ENCODE measurements at places on chromosomes 7 and 10.
A peak's percentile ranks its signal among the peaks of the same experiment; 100 is the strongest.

DNA sequence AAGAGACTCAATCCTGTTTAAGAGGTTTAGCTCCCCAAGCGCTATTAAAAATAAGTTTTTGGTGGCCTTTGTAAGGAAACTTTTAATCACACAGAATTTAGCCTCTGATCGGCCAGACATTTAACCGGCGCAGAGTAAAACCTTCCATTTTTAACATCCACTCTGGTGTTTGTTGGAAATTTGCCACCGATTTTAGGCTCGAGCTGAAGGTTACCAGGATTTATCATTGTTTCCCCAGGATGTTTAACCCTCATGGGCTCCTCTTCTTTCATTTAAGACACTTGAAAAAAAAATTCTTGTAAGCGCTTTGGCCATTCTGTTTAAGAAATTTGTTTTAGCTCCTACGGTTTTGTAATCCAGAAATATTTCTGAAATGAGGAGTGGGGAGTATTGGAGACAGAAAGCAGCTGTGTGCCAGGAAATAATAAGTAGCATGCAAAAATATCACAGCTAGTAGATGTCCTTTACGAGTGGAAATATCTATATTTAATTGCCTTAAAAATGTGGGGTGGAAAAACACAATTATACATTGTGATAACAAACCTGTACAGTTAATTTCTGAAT lies 3.4 kb downstream of the NEUROD6 start:
- no peak for DNase-seq

- no peak for DNase-seq
These were observed 280.6 kb downstream of the TFEC start for GRCh38 chr7:115749924-115750323.

GRCh38 chr10:116158036-116158435 lies 115.0 kb downstream of the GFRA1 start:
- DNase-seq, result no peak

- no peak for DNase-seq
These were observed 175.3 kb downstream of the MDFIC start for GRCh38 chr7:115097175-115097671.

DNA sequence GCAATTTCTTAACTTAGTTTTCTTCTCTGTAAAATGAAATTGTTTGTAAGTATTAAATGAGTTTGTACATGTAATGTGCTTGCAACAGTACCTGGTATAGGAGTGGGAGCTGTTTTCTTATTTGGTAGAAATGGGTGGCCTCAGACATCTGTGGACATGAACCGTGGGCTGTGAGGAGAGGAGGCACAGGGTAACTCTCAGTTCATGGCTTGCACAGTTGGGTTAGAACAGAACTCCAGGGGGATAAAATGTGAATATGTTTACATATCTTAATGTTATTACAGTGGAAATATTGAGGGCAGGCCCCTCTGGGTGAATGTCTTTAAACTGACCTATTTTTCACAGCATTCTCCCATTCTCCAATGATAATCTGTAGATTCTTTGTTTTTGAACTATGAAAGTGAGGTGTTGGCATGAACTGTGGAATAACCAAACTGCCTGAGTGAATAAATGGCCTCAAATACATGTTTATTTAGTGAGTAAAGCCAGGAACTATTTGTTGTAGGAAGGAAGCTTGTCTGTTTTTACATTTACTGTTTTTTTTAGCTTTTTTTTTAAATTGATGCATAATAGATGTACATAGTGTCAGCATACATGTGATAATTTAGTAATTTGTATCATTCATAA lies 2.6 kb downstream of the ABCA13 start:
- DNase-seq, result no peak

GRCh38 chr10:32384171-32384570 lies 37.2 kb upstream of the EPC1 start:
- DNase-seq, result no peak

- no peak for DNase-seq
These were observed 58.8 kb upstream of the ADRA2A start for GRCh38 chr10:111018021-111018420.

- no peak for DNase-seq
These were observed 182.7 kb downstream of the ZMYND11 start for GRCh38 chr10:317926-318325.

- DNase-seq, result no peak
These were observed 112.8 kb downstream of the CDK14 start for GRCh38 chr7:90708841-90709317.

GRCh38 chr10:6406220-6407033 lies 173.6 kb downstream of the PRKCQ start:
- no peak for DNase-seq

- DNase-seq, result peak; percentile 31
These were observed 76.3 kb downstream of the CLIP2 start for GRCh38 chr7:74365322-74366022.

DNA sequence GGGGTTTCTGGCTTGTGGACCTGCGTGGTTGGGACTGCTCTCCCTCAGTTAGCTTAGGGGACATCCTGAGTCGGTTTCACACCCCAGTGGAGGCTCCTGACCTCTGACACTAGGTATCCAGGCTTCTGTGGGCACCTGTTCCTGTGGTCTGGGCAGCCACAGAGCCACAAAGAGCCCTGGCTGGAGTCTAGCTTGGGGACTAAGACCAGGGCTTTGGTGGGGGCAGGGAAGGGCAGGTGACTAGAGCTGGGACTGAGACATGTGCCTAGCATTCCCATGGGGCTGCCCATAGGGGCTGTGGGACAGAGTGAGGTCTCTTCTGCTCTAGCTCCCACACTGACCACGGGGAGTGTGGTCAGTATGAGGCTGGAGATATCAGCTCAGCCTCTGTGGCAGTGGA lies 4.0 kb upstream of the TMEM270 start:
- no peak for DNase-seq

- no peak for DNase-seq
These were observed 14.5 kb upstream of the ABCC2 start for GRCh38 chr10:99767901-99768300.

DNA sequence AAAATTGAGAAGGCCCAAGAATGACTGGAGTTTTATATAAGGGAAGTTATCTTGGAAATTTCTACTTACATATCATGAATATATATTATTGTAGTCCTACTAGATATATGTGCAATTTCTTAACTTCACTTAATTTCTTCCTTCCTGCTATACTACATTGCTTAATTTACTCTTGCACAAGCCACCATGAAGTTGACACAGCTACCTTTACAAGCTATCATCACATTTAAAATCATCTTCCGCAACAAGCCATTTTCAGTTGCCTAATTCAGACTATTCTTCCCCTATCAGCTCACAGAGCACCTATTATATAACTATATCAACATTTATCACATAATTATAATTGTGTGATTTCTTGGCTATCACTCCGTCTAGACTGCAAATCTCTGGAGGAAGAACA lies 418.4 kb downstream of the PARD3 start:
- no peak for DNase-seq

- no peak for DNase-seq
These were observed 454.2 kb upstream of the AKR1E2 start for GRCh38 chr10:4371691-4372295.

GRCh38 chr7:44213206-44213876 lies 12.6 kb downstream of the YKT6 start:
- DNase-seq, result no peak

DNA sequence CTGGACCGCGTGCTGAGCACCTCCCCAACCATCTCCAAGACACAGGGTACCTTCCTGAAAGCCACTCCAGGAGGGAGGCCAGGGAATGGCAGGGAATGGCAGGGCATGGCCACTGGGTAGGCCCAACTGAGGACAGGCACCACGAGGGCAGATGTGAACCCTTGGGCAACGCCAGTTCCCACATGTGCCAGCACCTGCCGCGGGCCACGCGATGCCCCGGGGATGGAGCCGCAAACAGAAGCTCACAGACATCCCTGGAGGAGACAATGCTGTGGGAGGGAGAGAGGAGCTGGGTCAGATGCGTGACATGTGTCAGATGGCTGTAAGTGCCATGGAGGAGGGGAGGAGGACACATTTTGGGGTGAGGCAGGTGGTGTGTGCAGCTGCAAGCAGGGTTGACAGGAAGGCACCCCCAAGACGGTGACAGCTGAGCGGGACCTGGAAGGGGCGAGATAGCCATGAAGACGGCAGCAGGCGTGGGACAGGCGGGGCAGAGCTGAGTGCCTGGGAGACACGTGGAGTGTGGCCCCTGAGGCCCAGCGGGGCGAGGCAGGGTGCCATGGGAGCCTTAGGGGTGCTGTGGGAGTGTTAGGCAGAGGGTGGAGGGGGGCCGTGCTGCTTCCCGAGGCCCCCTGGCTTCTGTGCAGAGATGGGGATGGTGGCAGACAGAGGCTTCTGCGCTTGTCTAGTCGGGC lies 27.7 kb downstream of the IQCE start:
- DNase-seq, result no peak

DNA sequence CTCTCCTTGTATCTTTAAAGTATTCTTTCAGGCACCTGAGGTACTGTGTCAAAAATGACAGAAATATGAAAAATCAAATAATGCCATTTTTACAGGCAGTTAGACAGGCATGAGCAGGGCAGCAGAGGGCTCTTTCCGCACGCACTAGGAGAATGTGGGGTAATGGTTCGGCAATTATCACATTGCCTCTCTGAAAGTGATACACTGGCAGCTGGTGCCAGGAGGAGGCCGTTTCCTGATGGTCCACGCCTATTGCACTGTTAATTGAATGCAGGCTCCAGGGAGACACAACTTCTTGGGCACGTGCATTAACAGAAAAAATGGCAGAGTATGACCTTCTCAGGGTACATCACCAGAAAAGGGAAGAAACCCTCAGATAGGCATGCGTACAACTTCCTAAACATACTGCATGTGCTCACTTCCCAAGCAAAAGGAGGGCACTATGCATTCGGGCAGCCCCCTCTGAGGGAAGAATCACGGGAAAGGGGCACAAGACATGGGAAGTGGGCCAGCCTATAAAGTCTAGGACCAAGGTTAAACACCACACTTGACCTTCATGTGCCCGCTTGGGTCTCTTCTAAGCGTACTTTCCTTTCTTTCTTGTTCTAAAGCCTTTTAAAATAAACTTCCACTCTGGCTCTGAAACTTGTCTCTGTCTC lies 161.7 kb downstream of the TNS3 start:
- DNase-seq, result no peak

- DNase-seq, result peak; percentile 59
These were observed 174.4 kb downstream of the ST7 start for GRCh38 chr7:117127585-117128168.

- no peak for DNase-seq
These were observed 45.2 kb downstream of the PNLIPRP3 start for GRCh38 chr10:116472891-116473290.

DNA sequence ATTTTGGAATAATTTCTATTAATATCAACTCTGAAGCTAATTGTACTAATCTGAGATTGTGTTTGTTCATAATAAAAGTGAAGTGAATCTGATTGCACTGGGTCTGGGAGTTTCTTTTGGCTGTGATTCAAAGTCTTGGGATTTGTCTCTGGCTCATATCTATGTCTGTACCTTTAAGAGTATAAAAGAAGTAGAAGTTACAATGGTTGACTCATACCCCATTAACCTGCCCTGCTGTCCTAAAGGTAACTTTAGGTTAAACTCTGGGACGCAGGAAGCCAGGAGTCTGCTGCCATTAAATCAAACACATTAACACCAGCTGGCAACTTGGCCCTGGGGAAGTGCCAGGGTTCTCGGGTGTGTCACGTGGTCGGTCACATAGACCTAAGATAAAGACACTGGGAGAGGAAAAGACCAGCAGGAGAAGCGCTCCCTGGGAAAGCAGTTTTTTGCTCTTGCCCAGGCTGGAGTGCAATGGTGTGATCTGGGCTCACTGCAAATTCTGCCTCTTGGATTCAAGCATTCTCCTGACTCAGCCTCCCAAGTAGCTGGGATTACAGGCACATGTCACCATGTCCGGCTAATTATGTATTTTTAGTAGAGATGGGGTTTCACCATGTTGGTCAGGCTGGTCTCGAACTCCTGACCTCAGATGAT lies 17.8 kb downstream of the SCD start:
- peak; percentile 62 for DNase-seq

GRCh38 chr10:119503821-119504220 lies 38.7 kb downstream of the RGS10 start:
- DNase-seq, result no peak

DNA sequence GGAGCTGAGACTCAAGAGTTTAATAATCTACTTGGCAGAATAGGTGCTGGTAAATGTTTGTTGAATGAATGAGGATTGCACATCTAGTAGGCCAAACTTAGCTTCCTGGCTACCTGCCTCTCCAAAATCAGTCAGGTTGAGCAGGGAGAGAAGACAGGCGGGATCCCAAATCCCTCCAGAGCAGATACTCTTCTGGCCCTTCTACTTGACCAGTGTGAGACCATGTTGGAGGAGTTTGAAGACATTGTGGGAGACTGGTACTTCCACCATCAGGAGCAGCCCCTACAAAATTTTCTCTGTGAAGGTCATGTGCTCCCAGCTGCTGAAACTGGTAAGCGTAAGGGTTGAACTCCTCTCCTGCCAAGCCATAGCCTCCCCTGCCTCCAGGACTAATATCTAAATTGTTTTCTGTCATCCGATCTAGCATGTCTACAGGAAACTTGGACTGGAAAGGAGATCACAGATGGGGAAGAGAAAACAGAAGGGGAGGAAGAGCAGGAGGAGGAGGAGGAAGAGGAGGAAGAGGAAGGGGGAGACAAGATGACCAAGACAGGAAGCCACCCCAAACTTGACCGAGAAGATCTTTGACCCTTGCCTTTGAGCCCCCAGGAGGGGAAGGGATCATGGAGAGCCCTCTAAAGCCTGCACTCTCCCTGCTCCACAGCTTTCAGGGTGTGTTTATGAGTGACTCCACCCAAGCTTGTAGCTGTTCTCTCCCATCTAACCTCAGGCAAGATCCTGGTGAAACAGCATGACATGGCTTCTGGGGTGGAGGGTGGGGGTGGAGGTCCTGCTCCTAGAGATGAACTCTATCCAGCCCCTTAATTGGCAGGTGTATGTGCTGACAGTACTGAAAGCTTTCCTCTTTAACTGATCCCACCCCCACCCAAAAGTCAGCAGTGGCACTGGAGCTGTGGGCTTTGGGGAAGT lies 2.2 kb upstream of the MBLAC1 start:
- DNase-seq, result no peak

GRCh38 chr7:48938539-48939295 lies 14.4 kb downstream of the CDC14C start:
- DNase-seq, result no peak

GRCh38 chr10:86758189-86759072 lies 2.0 kb downstream of the BMPR1A start:
- DNase-seq, result no peak

- DNase-seq, result no peak
These were observed 607.8 kb downstream of the PTPRN2 start for GRCh38 chr7:157979636-157980340.

DNA sequence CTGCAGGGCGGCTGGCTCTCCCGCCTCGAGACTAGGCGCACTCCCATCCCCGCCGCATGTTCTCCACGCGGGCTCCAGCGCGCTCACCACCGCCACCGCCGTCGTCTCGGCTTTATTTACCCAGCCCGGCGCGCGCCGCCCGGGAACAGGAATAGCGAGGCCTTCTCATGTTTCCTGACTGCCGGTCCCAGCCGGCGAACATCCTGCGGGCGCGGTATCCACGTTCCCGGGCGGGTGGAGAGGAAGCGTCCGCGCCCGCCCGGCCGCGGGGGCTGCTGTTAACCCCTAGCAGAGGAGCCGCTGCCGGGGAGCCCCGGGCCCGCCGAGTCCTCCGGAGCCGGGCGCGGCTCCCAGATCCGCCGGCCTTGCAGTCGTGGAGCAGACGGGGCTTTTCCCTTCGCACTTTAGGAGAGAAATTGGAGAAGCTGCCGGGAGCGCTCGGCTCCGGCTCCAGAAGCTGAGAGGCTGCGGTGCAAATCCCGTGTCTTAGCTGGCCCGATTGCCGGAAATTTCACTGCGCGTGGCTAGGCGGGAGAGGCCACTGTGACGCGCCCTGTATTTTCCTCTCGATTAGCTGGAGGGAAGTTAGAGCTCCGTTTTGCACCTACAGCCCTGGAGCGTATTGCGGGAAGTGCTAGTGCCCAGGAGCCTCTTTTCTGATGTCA lies at the start of gene MKX:
Gene MKX (minus strand): TSS at position 88 of the 665 bp plus-strand sequence. CDS start 2,404 bp downstream, outside the sequence.
- DNase-seq, result no peak
